Activated CD8-positive, alpha-beta memory T cell treated with anti-CD3 and anti-CD28 coated beads, Interleukin-2, amount 50 U/mL, for 4 hours (primary cell): ENCODE measurements at places on chromosomes 13 and 19.

- DNase-seq, result no peak
These were observed 329.8 kb downstream of the MYO16 start for GRCh38 chr13:108959234-108959633.

DNA sequence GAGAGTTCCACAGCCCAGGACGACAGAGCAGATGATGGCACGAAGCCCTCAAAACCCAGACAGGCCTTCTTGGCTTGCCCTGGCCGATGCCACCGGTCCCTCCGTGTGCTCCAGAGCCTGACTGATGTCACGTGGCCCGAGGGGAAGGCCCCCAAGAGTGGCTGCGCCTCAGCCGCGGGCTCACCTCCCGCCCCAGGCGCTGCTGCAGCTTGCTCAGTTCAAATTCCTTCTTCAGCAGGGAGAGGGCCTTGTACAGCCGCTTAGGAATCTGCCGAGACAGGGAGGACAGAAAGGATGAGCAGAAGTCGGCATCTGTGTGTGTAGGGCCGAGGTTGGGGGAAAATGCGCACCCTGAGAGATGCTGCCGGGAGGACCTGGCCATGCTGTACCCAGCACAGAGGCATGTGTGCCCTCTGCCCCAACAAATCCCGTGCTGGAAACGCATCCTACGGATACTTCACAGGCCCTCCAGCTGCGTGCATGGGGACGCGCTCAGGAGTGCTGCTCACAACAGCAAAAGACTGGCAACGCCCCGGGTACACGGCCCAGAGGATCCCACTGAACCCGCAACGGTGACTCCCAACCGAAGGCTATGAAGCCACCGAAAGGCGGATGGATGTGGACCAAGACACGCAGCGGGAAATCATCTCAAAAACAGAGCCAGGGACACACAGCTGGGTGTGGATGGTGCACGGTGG lies 12.9 kb downstream of the LONP1 start:
- DNase-seq, result no peak

- no peak for DNase-seq
These were observed 39.1 kb downstream of the GPR180 start for GRCh38 chr13:94640721-94641120.

DNA sequence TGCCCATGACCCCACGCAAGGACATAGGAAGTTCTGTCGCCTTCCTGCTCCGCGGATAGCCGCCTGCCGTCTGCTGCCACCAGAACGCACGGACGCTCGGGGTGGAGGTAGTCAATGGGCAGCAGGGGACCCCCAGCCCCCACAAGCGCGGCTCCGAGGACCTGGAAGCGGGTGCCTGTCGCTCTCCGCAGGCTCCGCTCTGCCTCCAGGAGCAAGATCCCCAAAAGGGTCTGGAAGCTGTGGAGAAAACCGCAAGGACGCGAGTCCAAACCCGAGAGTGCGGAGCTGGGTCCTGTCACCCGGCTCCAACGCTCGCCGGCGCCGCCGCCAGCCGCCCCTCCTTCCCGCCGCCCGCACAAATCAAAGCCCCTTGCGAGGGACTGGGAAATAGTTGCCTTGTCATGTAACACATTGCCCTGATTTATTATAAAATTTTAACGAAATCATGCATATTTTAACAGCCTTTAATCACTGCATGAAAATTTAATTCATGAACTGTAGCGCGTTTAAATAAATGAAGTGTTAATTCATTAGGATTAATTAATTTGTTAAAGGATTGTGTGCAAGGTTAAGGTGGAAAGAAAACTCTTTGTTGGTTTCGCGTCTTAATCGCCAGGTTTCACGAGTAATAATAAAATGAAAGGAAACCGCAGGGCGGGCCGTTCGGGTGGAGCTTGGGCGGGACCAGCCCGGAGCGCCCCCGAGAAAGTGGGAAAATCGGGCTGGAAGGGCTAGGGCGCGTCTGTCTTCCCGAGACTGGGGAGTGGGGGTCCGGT lies 5.5 kb upstream of the POU4F1 start:
- no peak for DNase-seq

DNA sequence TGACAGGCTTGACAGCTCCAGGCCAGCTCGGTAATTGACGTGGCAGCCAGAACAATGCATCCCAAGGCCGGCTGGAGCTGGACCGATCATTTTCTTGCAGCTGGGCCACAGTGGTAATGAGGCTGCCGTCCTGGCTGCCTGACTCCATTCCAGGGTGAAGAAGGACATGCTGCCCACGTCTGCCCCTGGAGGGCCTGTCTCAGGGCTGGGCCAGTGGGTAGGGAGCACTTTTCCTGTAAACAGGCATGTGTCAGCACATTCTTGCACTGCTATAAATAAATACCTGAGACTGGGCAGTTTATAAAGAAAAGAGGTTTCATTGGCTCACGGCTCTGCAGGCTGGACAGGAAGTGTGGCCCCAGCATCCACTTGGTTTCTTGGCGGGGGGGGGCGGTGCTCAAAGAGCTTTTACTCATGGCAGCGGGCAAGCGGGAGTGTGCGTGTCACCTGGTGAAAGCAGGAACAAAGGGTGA lies 38.1 kb upstream of the KCTD15 start:
- DNase-seq, result no peak

DNA sequence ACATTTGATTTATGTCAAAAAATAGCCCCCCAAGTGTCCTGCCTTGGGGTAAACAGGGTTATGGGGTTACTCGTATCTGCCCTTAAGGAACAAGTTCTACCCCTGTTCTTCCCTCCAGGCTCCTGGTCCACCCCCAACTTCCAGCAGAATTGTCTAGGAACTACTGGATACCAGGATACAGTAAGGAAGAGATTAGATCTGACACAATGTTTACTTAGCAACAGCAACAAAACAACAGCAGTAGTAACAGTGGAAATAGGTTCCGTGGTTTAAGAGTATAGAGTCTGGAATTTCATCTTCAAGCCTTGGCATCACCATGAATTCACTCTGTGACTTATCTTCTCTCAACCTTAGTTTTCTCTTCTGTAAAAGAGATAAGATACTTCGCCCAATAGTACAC lies 1.7 kb upstream of the FAM98C start:
- no peak for DNase-seq
